ENCODE measurements at places on chromosomes 6 and 20. TPM values are rescaled to one million over a fixed set of nuclear protein-coding genes. Genes with fewer than 3 reads are reported as not detected.

DNA sequence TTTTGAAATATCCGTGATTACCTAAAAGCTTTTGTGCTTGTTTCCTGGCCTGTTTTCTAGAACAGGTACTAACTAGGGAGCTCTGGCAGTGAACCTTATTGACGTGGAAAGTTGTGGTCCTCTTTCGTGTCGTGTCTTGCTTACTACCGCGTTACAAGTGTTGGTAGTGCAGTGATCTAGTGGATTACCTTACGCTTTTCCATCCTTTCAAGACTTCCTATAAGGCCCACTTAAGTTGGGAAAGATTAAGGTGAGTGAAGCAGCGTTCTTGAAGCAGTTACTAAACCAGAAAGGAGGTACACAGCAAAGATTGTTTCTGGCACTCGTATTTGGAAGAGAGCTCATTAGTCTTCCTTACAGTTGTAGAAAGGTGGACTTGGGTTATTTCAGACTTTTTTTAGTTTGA, 1.9 kb downstream of the PNRC1 start:
- no peak for DNase-seq

ECT2L gene
- polyA plus RNA-seq = 0.22 TPM

WFDC5 gene
- not detected for polyA plus RNA-seq

SLC4A11 gene
- polyA plus RNA-seq = 3.8 TPM

Measured in right renal pelvis (tissue), 4 donors.